ENCODE measurements at places on chromosomes 6 and 20. TPM values are rescaled to one million over a fixed set of nuclear protein-coding genes. Genes with fewer than 3 reads are reported as not detected.

GRCh38 chr6:20200761-20201630 lies 11.3 kb downstream of the MBOAT1 start:
- DNase-seq, result no peak

GRCh38 chr6:113481910-113482309 lies 375.2 kb upstream of the MARCKS start:
- no peak for DNase-seq

GRCh38 chr20:7087803-7088202 lies 320.3 kb downstream of the BMP2 start:
- DNase-seq, result no peak

DNA sequence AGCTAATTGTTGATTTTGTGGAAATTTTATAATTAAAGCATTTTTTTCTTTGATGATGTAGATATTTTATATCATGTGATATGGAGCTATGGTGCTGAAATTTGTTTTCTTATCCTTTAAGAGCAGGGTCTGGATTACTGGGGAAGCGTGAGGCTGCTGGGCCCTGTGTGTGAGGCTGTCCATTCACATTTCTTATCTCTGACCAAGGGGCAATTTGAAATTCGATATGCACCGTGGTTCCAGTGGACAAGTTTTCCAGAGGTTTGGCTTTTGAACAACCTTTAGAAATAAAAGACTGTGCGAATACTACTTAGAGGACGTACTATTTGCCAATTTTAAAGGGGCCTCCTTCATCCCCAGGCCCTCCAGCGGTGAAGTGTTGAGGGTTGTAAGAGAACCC lies 3.7 kb downstream of the ERMARD start:
- DNase-seq, result no peak

GRCh38 chr20:40965671-40966070 lies 63.0 kb upstream of the TOP1 start:
- DNase-seq, result no peak

HLA-DMB gene
- not detected for polyA plus RNA-seq

Measured in keratinocyte (primary cell).